ENCODE measurements at places on chromosomes 7 and 10.

GRCh38 chr10:103451091-103451813 is 918 bp downstream of the CALHM2 start:
- DNase-seq, result peak; percentile 38

DNA sequence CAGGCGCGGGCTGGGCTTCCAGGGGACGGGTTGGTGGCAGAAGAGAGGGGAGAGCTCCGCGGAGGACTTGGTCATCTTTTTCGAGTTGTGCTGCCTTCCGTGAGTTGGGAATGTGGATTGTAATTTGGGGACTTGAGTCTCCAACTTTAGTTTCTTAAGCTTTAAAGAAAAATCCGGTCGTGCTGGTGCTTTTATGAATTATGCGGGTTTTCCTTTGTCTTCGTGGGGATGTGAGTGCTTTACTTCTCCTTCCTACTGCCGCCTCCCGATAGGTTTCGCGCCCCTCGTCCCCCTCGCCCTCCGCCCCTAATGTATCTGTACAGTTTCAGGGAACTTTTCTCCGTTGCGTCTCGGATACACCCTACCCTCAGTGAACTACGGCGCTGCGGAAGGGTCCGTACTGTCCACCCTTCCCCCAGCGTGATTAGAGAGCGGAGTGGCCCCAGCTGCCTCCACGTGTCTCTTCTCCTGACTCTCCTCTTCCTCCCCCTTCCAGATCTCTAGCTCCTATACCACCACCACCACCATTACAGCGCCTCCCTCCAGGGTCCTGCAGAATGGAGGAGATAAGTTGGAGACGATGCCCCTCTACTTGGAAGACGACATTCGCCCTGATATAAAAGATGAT is 649 bp downstream of the SCD start:
- DNase-seq, result peak; percentile 34

- no peak for DNase-seq
These were observed 40.3 kb downstream of the TMEM178B start for GRCh38 chr7:141114029-141114664.

GRCh38 chr10:24791084-24791726 is 67.5 kb upstream of the ARHGAP21 start:
- DNase-seq, result no peak

- DNase-seq, result no peak
These were observed 13.1 kb downstream of the SDHAF3 start for GRCh38 chr7:97130417-97131139.

- peak; percentile 98 for DNase-seq
These were observed 45.7 kb downstream of the ATXN7L1 start for GRCh38 chr7:105830405-105831301.

GRCh38 chr10:119263951-119264617 is 56.7 kb downstream of the GRK5 start:
- DNase-seq, result no peak

GRCh38 chr7:101442426-101443070 is 79.9 kb downstream of the COL26A1 start:
- no peak for DNase-seq

- DNase-seq, result peak; percentile 76
These were observed 41.7 kb downstream of the VCL start for GRCh38 chr10:74039561-74040145.

DNA sequence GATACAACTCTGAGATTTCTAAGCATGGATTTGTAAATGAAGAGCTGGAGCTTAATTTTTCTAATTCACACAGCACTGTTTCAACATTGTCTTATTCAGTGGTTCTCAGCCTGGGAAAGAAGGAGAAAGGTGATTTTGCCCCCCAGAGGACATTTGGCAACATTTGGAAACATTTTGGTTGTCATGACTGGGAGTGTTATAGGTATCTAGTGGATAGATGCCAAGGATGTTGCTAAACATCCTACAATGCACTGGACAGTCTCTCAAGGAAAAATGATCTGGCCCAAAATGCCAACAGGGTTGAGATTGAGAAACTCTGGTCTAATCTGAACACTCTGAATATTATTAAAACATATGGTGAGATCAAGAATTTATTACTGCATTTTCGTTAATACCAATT is 3.8 kb upstream of the CAV2 start:
- DNase-seq, result no peak

DNA sequence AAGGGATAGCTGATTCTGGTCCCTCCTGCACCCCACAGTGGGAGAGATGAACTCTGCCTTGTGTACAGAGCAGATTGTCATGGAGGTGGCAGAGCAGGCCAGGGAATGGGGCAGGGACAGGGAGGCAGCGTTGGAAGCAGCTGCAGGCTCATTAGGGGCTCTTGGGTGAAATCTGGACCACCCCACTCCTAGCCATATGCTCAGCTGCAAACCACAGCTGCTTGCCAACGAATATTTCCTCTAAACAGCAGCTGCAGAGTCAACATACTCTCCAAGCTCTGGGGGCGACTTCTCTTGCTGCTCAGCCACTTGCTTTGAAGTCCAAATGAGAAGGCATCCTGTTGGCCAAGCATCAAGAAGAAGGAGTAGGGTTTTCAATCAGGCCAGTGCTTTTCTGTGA is 302.3 kb upstream of the AUTS2 start:
- no peak for DNase-seq

- no peak for DNase-seq
These were observed 22.9 kb downstream of the CPED1 start for GRCh38 chr7:121011401-121011800.

GRCh38 chr7:13189668-13190067 is 502.2 kb downstream of the ARL4A start:
- no peak for DNase-seq

DNA sequence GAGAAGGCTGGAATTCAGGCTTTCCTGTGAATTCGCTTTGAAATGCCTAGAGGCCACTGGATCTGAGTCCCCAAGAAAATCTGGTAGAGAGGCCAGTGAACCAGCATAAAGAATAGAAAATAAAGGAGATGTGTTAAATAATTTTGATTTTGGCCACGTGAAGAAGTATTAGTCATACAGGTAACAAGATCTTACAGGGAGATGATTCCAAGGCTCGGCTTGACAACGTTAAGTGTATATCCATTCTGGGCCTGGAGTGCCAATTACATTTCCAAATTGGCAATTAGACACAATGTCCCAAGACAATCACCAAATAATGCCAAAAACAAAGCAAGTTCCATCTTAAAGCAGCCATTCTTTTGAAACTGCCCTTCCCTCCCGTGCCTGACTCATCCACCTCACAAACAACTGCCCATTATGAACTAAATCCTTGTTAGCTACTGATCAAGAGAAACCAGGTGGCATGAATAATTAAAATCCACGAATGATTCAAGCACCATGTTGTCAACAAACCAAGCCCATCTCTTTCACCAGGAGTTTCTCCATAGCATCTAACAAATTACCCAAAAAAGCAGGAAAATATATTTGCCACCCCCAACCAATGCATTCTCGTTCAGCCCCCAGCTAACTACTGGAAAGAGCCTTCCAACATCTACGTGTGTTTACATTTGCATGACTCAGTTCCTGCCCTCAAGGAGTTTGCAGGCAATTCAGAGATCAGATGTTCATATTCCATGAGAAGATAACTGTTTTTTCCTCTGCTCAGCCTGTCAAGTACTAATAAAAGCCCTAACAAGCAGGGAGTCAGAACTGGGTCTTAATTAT is 8.5 kb downstream of the KCNMA1 start:
- peak; percentile 70 for DNase-seq

DNA sequence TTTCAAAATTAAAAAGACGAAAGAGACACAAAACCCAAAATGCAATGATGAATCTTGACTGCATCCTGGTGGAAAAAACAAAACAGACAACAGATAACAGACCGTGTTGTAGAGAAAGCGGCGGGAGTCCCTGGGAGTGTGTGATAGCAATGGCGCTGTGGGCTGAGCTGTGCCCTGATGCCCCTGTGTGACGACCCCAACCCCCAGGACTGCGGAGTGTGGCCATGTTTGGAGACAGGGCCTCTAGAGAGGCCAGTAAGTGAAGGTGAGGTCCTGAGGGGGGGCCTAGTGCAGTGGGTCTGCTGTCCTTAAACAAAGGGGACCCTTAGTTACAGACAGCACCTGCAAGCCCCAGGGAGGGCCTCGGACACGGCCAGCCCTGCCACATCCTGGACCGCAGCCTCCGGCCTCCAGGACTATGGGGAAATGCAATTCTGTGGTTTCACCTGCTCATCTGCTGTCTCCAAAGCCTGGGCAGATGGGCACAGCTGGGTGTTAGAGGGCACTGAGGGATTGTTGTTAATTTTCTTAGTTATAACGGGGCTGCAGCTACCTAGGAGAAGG is 277.7 kb downstream of the DNAJB6 start:
- no peak for DNase-seq

GRCh38 chr7:111886233-111886632 is 320.0 kb downstream of the DOCK4 start:
- no peak for DNase-seq

- DNase-seq, result no peak
These were observed 45.4 kb upstream of the PTN start for GRCh38 chr7:137388916-137389315.

DNA sequence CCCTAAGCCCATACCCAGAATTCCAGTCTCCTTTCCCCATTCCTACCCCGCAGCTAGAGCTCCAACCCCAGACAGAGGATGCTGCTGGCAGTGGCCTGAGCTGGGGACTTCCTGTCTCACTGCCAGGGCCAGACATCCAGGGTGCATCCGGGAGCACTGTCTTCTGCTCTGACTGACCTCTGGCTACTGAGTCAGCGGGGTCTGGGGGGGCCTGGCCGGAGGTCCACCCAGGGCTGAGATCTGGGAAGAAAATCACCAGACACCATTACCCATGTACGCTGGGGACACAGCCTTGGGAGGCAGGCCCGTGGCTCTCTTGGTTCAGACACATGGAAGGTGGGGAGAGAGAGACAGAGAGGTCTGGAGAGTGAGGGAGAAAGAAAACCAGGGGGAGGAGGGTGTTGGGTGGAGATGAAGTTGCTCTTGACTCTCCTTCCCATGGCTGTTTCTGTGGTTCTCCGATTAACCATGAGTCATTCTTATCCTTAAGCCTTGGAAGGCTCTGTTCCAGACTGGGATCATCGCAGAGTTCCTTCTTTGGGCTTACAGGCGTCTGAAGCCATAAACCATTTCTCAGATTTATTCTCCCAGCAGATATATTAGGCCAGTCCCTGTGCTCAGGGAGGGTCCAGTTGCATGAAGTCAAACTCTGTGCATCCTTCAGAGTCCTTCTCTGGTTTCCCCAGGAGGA is 23.6 kb downstream of the TSPAN15 start:
- peak; percentile 93 for DNase-seq

DNA sequence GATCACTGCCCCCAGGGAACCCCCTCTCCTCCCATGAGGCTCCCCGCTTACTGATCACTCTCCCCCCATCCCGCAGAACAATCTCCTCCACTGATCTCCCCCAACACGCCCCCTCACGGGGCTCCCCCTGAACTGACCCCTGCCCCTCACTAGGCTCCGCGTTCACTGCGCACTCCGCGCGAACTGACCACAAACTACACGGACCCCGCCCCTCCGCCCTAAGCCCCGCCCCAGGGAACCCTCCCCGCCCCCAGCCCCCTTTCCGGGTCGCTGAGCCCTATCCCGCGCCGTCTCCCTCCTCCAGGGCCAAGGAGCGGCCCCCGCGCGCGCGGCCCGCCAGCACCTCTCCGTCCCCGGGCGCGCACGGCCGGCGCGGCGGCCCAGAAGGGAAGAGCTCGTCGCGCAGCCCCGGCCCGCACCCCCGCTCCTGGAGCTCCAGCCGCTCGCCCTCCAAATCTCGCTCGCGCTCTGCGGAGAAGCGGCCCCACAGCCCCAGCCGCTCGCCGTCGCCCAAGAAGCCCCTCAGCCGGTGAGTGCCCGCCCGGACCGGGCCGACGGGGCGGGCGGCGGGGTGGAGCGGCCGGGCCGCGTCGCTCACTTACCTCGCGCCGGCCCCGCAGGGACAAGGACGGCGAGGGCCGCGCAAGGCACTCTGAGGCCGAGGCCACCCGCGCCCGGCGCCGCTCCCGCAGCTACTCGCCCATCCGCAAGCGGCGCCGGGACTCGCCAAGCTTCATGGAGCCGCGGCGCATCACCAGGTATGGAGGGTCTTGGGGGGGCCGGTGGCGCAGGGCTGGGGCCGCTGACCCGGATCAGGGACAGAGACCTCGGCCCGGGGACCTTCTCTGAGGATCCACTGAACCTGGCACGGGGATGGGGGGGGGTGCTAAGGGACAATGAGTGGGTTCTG is 19.9 kb upstream of the HSPB1 start:
- DNase-seq, result no peak

DNA sequence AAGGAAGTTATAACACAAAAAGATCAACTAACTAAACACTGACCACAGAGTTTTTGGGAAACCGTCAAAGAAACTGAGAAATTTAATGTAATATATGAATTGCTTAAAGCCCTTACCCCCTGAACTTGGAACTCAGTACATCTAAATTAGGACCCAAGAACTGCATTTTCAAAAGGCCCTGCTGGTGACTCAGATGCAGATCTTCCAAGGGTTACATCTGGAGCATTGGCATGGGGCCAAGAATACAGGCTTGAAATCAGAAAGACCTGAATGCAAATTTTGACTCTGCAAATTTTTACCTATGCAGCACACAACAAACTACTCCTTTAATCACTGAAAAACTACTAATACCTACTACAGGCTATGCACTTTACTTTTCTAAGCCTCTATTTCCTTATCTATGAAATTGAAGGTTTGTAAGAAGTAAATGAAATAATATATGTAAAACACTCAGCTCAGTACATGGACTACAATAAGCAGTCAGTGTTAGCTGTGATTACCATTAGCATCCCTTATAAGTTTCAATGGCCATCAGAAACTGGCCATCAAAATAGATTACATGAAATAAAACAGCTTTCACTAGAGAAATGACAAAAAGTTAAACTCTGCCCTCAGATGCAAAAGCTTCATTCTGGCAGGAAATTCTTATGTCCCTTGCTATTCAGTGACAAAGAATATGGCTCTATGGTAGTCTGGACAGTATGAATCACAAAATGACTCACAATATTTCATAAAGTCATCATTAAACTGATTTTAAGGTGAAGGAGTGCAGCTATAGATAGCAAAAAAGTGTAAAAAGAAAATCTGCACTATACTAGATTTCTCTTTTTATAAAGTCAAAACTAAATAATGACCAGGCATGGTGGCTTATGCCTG is 43.6 kb downstream of the NSUN6 start:
- DNase-seq, result peak; percentile 88

DNA sequence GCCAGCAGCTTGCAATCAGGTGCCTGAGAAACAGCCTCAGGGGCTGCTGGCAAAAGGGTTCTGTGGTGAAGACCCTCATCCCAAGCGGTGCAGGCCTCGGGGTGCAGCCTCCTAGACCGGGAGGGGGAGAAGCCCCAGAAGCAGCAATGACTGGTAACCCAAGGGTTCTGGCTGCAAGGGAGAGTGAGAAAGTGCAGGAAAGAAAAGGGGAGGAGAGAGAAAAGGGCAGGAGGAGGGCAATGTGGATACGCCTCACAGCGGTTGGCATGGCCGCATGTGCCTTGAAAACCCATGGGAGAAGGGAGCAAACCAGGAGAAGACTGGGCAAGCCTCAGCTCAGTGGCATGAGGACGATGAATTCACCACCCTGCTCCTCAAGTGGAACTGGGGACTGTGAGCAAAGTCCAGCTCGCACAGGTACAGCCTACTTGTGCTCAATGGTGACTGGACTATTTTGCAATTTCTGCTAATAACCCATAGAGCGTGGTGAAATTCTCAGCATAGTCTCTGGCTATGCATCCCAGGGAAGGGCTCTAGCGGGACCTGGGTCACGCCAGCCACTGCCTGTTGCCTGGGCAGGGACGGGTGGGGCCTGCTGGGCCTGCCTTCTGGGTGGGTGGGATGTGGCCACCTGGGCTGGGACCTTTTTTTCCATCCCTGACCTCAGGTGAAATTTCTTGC is 6.2 kb downstream of the CLRN3 start:
- no peak for DNase-seq

GRCh38 chr7:50538478-50538877 is 26.7 kb downstream of the DDC start:
- DNase-seq, result no peak

GRCh38 chr10:69455006-69455763 is 3.9 kb downstream of the TSPAN15 start:
- DNase-seq, result no peak
